A673 (cell line): ENCODE measurements at places on chromosomes 3 and 15.

DNA sequence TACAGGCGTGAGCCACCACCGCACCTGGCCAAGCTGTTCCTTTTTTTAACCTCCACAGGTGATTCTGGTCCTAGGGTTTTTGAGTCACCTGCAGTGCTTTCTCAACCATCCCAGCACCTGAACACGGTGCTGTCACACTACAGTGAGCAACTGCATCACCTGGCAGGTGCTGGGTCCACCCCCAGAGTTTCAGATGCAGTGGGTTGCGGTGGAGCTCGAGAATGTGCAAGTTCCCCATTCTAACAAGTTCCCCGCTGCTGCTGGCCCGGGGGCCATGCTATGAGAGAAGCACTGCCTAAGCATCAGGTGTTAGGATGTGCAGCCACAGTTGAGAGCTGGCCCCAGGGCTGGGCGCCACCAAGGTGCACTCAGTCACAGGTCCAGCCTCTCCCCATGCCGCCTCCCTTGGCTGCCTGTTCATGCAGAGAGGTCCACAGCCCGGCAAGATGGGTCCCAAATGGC, 18.0 kb downstream of the ISG20 start:
- no peaks in the 10 kb centered on the region for H3K36me3 ChIP-seq
- H3K4me1 ChIP-seq = no peaks in the 10 kb centered on the region
- no peak for DNase-seq

DNA sequence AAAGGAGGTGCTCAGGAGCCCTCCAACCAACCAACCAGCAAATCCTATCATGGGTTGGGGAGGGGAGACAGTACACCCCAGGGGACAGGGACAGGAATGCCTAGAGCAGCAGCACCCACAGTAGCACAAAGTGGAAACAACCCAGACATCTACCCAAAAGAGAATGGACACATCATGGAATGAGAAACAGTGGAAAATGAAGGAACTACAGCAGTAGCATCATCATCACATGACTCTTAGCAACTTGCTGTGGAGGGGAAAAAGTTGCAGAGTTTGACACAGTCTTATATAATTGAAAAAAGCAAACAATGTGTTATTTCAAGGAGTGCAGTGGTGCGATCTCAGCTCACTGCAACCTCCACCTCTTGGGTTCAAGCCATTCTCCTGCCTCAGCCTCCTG, 11.0 kb downstream of the C3orf22 start:
- no peak overlapping the region for H3K4me3 ChIP-seq
- no peak for DNase-seq
- no peaks in the 10 kb centered on the region for H3K36me3 ChIP-seq
- H3K4me1 ChIP-seq = no peaks in the 10 kb centered on the region
- no peak overlapping the region for H3K27ac ChIP-seq

- DNase-seq = no peak
- peaks cover 7% of the 10 kb centered on the region for H3K4me1 ChIP-seq
Observed at GRCh38 chr3:15711281-15711680, 86.5 kb downstream of the ANKRD28 start.

DNA sequence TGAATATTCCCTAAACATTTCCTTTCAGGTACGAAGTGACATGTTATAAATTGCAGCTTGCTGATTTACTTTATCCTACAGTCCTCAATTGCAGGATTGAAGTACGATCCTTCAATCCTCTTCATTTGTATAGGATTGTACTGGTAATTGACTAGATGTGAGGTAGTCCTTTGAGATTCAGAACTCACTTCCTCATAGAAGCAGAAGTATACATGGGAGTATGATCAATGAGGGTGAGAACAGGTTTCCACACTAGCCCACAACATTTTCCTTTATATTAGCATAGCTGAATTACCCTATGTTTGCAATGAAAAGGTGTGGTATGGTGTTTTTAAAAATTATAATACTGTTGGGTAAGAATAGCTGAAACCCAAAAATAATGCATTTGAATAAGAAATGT, 160.0 kb upstream of the UMPS start:
- no peaks in the 10 kb centered on the region for H3K27me3 ChIP-seq
- no peak overlapping the region for H3K27ac ChIP-seq
- H3K4me1 ChIP-seq = peaks cover 19% of the 10 kb centered on the region

GRCh38 chr15:73927003-73927475, 777 bp downstream of the LOXL1 start:
- peaks cover 9% of the 10 kb centered on the region for H3K36me3 ChIP-seq
- no peaks in the 10 kb centered on the region for H3K27me3 ChIP-seq

- H3K4me1 ChIP-seq = no peaks in the 10 kb centered on the region
- H3K36me3 ChIP-seq = no peaks in the 10 kb centered on the region
- no peaks in the 10 kb centered on the region for H3K27me3 ChIP-seq
- H3K4me3 ChIP-seq = no peak overlapping the region
- no peak for DNase-seq
Observed at GRCh38 chr3:182786564-182787196, 6.6 kb upstream of the ATP11B start.
